Skeletal muscle cell (primary cell): ENCODE measurements at places on chromosomes 5 and 9.
A peak's percentile ranks its signal among the peaks of the same experiment; 100 is the strongest.

- DNase-seq, result no peak
Observed at GRCh38 chr9:79201636-79202035, 370.1 kb upstream of the TLE4 start.

DNA sequence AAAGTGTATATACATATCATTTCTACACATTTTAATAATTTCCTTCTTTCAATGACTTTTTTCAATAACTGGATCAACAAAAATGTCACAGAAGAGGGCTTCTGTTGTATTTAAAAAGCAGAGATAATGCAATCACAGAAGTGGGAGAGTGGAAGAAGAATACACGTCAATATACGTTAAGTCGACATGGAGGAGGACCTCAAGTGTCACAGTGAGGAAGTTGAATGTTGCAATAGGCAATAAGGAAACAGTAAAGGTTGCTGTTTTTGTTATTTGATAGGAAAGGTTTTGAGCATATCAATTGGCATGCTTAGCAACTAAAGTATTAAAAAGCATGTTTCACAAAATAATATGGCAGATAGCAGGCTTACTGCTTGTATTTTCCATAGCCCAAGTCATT lies 184.0 kb upstream of the NR4A3 start:
- DNase-seq, result no peak

DNA sequence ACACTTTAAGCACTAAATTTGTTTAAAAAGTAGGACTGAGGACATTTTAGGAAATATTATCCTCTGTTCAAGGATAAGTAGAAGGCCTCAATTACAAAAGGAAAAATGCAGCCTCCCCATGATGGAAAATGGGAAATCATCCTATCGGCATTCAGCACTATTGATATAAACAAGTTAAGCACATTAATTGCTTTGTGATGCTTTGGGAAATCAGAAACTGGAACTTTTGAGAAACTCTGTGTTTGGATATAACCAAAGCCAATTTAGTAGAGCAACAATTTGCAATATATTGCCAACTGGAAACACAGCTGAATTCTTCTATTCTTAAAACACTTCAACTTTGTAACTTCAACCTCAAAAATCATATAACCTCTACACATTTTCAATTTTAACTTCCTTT lies 65.2 kb upstream of the PTGER4 start:
- DNase-seq, result no peak

GRCh38 chr9:136407911-136408310 lies 2.5 kb downstream of the ENTR1 start:
- DNase-seq, result no peak

GRCh38 chr5:115324021-115324420 lies 27.6 kb upstream of the CCDC112 start:
- no peak for DNase-seq

DNA sequence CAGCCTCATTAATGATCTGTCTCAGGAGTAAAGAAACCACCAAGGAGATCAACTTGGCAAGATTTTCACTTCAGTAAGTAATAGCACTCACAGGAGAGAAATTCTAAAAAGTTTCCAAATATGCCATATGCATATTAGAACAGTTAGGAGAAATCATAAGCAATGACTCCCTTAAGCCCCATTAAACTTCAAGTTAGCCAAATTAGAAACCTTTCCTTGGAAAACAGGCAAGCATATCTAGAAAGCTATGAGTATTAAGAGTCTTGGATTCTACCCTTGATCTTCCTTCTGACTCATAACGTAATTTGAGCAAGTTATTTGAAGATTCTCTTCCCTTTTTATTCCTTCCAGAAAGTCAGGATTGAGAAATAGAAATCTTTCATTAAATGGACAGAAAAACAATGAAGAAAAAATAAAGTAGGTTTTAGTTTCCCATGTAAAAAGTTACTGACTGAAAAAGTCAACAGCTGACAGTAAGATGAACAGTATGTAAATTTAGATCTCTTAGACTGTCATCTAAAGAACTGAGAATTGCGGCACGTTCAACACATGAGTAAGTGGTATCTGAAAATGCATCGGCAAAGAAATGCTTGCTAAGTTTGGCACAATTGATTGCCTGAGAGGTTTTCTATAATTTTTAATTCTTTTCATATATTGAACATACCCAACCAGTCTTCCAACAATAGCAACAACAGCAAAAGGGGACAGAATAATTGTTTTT lies 565.7 kb upstream of the FTMT start:
- DNase-seq, result peak; percentile 20

DNA sequence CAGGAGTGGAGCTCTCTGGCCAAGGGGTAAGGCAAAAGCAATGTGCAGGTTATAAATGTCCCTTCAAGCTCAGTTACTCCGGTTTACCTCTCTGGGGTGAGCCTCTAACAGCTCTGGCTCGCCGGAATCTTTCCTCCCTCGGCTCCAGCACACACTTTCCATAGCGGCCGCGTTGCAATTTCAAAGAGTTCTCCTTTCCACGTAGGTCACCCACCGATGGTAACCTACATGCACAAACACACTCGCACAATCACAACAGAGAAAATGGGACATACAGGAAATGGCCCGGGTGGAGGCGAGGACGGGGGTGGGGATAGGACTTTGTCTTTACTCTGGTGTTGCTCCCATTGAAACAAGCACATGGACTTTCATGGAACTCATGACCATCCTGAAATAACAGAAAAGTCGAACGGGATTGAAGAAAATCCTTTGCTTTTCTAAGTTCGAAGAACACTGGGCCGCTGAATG lies 1.2 kb downstream of the LHFPL2 start:
- no peak for DNase-seq

- DNase-seq, result no peak
Observed at GRCh38 chr5:68522863-68523262, 307.3 kb downstream of the PIK3R1 start.

DNA sequence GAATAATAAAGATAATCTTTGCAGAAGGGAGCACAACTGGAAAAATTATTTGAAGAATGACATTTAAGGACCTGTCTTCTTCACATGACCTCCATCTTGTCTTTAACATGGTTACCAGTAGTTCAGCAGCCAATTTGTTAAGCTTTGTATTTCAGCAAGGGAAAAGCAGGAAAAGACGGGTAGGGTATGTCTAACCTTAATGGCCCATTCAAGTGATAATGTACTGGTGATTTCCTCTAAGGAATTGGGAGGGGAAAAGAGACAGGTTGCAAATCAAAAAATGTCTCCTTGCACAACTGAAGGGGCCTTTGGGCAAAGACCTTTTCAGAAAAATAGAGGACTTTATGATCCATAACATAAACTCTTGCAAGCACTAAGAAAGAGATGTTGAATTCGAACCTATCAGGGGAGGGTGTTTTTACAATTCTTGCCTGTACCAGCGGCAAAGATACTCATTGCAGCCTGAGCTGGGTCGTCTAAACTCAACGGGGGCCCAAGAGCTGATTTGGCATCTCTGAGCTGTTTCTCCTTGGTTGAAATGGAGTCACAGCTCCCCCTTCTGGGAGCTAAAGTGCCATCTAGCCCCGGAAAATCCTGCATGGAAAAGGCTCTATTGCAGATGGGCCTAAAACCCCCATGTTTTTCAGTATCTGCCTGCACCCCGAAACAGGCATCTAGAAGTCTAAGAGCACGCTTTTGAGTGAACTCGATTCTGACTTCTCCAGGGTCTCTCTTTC lies 3.8 kb downstream of the BRINP1 start:
- no peak for DNase-seq

DNA sequence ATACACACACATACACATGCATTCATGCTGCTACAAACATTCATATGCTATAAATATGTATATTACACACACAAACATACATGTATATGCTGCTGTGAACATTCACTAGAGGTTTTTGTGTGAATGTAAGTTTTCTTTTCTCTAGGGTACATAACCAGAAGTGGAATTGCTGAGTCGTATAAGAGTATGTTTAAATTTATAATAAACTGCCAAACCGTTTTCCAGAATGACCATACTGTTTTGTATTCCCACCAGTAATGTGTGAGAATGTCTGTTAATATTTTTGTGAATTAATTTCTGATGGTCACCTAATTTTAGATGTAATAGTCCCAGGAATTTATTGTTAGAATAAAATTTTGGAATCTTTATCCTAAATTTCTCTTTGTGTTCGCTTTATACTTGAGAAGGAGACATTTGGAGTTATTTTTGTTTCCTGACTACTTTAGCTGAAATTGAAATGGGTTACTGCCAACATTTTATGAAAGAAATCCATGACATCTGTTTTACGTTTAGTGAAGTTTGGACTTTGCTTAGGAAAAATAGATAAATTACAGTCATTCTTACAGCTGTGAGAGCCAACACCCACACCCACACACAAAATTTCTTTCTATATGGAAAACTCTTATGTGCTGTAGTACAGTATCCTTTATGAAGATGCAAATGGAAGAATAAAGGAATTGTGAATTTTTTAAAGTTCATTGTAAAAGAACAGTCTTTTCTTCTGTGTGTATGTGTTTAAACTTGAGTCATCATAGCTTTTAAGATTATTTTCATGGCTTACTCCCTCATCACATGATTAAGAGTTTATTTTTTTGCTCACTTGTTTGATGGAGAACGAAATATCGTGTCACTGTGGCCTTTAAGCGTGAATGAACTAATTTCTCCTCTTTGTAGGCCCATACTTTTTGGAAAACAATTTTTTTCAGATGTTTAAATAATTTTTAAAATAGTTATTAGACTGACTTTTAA lies 24.3 kb downstream of the CENPP start:
- DNase-seq, result peak; percentile 12

GRCh38 chr9:97615439-97616072 lies 17.6 kb downstream of the TSTD2 start:
- DNase-seq, result no peak

GRCh38 chr5:97004423-97005060 lies 68.7 kb downstream of the LNPEP start:
- no peak for DNase-seq

GRCh38 chr5:149002053-149002452 lies 60.8 kb downstream of the SH3TC2 start:
- peak; percentile 99 for DNase-seq

DNA sequence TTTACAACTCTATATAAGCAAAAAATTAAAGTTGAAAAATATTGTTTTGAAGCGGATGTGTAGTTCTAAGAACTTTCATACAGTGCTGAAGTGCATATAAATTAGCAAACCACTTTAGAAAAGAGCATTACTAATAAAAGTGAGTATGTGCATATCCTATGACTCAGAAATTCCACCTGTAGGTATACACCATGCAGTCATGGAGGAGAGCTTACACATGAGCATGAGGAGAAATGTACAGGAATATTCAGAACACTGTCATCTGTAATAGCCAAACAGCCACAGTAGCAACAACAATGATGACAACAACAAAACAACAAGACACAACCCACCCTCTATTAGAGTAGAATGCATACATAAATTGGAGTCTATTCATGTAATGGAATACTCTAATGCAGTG lies 138.2 kb upstream of the ARRDC3 start:
- no peak for DNase-seq

- no peak for DNase-seq
Observed at GRCh38 chr5:18662231-18662630, 1028.0 kb downstream of the TAF11L14 start.

DNA sequence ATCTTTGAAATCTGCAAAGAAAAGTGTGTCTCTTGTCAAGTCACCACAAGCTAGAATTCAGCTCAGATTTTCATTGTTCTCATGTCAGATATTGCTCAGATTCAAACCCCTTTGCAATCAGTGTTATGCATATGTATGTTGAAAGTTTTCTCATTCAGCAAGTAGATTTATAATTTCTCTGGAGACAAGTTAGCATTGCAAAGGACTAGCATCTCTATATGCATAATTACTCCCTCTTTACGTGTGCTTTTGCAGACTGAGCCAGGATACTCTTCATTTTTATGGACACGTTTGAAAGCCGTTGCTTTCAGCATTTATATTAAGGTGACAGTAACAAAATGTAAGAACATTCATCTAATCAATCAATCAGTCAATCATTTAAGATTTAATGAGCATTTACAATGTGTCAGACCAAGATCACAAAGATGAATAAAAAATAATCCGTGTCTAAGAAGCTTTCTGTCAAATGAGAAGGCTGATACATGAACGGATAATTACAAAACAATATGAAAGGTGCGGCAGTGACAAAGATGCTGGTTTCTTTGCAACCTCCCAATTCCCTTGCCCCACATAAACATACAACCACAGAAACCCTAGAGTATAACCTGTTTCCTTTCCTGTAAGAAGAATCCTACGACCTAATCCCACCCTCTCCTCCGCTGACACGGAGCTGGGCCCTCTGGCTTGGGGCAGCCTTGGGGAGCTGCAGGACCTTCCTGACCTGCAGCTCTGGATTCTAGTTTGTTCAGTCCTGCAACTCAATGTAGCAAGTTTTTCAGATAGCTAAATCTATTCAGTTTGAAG lies 14.9 kb downstream of the CFAP95 start:
- no peak for DNase-seq

DNA sequence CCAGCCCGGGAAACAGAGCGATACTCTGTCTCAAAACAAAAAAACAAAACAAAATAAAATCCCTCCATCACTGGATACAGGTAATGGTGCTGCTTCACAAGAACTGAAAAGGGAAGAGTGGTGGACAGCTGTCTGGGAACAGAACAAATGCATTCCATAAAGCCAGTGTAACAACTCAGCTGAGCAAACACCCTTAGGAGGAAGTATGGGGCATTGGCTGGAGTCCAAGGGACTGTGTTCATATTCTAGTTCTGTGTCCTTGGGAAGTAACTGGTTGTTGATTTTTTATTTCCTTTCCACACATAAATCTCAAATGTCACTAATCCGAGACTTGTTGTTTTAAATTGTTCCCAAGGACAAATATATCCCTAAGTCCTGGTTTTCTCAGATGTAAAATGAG lies 38.3 kb downstream of the HTR1A start:
- DNase-seq, result no peak

GRCh38 chr9:72984991-72985390 lies 32.1 kb upstream of the ALDH1A1 start:
- DNase-seq, result no peak

GRCh38 chr5:152218694-152219093 lies 186.4 kb downstream of the NMUR2 start:
- no peak for DNase-seq

DNA sequence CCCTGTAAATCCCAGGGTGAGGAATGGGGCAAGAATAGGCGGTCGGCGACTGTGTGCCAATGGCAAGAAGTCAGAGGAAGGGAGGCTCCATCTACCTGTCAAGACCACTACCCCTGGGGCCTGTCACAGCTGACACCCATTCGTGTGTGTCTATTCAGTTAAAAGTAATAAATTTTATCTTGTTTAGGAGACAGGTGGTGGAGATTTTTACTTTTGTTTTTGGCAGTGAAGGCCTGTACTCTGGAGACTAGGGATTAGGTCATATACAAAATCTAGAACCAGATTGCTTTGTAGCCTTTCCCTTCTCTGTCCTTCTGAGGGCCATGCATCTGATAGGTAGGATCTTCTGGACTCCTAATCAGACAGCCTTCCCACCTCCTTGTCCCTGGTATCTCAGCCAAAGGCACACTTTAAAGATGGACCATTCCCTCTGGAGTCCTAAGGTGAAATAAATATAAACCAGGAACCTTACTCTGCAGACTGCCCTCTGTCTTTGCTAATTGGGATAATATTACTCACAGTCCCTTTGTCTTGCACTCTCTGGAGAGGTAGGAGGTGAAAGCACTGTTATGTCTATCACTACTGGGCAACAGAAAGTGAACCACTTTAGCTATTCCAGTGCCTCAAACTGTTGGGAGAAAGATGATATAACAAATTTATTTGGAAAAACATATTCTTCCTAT lies 213.2 kb upstream of the ACTBL2 start:
- no peak for DNase-seq

- no peak for DNase-seq
Observed at GRCh38 chr5:57166276-57166675, 7.6 kb upstream of the GPBP1 start.

- no peak for DNase-seq
Observed at GRCh38 chr5:174545926-174546325, 178.5 kb upstream of the MSX2 start.
